ENCODE measurements at places on chromosomes 7 and 10.

- DNase-seq = no peak
These were observed 146.7 kb downstream of the CXCL12 start for GRCh38 chr10:44238212-44238611.

DNA sequence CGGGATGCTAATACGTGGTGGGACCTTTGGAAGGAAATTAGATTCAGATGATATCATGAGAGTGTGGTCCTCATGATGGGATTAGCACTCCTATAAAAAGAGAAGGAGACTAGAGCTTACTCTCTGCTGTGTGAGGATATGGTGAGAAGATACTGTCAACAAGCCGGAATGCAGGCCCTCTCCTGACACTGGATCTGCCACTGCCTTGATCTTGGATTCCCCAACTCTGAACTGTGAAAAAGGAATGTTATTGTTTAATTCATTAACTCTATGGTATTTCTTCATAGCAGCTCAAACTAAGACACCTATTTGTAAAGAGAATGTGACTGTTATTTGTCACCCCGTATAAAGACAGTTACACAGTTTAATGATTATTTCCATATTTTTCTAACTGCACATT, 1227.5 kb upstream of the C7orf33 start:
- no peak for DNase-seq

DNA sequence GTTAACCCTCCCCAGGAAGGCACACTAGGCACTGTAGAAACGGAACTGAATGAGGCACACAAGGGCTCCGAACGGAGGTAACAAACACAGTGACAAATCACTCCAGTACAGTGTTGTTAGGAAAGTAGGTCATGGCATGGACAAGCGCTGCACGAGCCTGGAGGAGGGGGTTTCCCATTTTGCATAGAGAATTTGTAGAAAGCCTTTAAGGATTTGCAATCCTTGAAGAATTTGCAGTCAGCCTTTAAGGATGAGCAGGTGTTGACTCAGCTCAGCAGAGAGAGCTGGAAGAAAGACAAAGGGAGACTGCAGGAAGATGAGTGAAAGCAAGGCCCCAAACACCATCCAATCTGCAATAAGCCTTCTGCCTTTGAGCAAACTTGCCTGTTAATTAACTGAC, 51.1 kb upstream of the PPP1R3C start:
- peak; percentile 61 for DNase-seq

GRCh38 chr7:2336626-2337299, 17.9 kb upstream of the EIF3B start:
- no peak for DNase-seq

DNA sequence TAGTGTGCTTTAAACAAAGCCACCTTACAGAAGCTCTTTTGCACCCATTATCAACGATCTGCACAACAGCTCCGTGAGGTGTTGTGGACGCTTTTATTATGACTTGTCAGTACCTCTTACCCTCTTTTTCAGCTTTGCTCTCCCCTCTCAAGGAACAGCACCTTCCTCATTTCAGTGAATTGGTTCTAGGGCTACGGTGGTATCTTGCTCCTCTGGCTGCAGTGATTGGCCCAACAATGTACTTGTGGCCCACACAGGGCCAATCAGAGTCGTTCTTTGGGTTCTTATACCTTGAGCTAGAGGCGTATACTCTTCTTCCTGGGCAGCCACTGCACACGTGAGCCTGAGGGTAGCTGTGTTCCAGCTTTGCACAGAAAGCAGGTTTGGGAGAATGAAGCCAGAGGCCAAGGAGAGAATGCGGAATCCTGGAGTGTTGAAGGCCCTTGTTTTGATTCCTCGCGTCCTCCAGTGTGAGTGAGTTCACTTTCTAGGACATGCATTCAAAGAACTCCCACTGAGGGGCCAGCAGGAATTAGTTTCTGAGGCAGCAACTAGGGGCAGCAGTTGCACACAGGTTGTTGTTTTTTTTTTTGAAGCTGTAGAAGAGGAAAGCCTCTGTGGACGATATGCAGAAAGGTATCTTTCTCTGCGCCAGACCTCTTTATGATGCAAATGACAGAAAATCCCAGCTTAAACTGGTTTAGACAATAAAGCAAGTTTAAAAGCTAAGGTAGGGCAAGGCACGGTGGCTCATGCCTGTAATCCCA, 49.8 kb upstream of the PDZD8 start:
- no peak for DNase-seq

DNA sequence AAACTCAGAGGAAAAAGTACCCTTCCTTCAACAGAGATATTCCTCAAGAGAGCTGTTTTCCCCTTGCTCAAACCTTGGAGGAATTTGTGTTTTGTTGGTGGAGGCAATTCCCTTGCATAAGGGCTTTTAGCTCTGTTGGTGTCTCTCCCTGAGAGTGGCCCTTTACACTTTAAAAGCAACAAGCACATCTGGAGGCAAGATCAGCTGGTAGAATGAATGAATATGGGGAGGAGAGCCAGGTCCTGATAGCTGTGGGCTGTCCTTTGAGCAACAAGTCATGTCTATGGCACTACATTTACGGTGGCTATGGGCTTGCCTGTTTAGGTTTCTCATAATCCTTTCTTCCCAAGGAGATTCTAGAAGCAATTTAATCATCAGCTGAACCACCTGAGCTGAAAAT, 384.0 kb downstream of the SORCS3 start:
- DNase-seq = no peak

DNA sequence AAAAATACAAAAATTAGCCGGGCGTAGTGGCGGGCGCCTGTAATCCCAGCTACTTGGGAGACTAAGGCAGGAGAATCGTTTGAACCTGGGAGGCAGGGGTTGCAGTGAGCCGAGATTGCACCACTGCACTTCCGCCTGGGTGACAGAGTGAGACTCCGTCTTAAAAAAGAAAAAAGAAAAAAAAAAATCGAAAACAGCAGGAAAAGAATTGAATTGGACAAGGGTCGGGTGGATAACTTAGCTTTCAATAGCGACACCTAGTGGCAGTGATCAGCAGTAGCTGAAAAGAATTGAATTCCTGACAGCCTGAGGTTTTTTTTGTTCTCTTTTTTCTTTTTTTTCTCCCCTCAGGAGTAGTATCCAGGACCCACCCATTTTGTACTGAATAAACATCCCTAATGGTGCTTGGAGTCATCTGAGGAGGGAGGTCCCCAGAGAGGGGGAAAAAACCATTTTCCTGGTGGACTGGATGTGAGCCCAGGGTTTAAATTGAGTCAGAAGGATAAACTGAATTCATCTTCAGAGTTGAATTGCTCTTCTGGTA, 55.1 kb downstream of the CYCS start:
- DNase-seq = peak; percentile 67

GRCh38 chr7:65459438-65459837, 85.8 kb downstream of the ZNF92 start:
- no peak for DNase-seq

GRCh38 chr7:4836206-4836661, 25.6 kb downstream of the PAPOLB start:
- DNase-seq = no peak

DNA sequence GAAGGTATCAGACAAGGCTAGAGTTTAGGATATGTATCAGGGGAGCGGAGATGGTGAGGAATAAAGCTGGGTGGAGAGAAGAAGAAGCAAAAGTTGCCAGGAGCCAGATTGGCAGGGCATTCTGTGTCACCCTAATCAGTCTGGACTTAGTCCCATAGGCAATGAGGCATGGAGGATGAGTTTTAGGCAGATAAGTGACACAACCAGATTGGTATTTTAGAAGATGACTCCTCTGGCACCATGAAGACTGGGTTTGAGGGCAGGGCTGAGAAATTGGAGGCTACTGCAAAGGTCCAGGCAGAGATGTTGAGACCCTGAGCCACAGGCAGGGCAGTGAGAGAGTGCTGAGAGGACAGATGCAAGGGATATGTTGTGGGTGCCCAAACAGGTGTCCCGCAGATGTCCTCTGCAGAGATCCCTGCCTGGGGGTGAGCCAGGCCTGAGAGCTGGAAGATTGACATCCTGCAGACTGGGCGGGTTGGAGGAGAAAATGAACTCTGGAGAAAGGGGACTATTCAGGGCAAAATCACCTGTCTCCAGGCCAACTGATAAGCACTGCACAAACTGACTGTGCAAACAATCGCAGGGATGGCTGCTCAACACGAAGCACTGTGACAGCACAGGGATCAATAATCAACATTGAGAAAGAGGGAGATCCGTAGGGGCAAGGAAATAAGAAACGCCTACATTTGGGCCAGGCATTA, 11.9 kb upstream of the HABP2 start:
- no peak for DNase-seq

GRCh38 chr10:49360271-49361177, 35.4 kb downstream of the DRGX start:
- DNase-seq = peak; percentile 39

DNA sequence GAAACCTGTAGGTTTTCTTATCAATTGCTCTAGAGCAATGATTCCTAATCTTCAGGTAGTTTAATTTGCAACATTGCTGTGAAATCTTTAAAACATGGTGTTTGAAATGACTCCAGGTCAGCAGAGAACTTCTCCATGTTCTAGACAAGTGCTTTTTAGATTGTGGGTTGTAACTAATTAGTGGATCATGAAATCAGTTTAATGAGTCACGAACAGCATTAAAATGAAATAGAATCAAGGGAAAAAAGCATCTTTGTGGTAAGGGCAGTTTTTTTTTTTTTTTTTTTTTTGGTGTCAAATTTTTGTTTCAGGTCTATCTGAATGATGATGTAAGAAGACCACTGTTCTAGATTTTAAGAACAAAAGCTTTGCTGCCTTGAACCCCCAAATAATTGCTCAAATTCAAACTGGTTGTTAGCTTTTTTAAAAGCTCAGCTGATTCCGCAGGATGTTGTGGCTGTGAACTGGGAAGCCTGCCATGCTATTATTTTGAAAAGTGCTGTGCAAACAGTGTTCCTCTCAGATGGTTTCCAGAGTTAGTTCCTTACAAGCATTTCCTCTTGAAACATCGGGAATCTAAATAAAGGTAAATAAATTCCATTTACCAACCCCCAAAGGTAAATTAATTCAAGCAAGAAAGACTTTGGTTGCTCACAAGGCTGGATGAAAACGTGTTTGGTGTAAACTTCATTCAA, 13.1 kb upstream of the PDK4 start:
- DNase-seq = peak; percentile 36

- DNase-seq = peak; percentile 37
These were observed 53.0 kb upstream of the MAGI2 start for GRCh38 chr7:79506481-79506880.

DNA sequence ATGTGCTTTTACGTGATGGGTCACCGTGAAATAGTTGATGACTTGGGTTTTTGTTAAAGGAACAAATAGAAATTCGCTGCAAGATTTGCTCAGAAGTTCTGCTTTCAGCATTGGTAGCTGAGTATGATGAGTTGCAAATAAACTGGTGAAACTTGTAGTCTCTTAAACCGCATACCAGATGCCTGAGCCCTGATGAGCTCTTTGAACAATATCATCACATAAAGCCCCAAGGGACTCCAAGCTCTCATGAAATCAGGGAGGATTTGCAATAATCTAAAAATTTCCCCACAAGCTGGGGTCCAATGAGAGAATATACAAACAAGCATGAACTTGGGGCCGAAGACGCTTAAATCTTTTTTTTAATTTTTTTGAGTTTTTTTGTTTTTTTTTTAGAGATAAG, 312.4 kb downstream of the CALN1 start:
- DNase-seq = no peak

DNA sequence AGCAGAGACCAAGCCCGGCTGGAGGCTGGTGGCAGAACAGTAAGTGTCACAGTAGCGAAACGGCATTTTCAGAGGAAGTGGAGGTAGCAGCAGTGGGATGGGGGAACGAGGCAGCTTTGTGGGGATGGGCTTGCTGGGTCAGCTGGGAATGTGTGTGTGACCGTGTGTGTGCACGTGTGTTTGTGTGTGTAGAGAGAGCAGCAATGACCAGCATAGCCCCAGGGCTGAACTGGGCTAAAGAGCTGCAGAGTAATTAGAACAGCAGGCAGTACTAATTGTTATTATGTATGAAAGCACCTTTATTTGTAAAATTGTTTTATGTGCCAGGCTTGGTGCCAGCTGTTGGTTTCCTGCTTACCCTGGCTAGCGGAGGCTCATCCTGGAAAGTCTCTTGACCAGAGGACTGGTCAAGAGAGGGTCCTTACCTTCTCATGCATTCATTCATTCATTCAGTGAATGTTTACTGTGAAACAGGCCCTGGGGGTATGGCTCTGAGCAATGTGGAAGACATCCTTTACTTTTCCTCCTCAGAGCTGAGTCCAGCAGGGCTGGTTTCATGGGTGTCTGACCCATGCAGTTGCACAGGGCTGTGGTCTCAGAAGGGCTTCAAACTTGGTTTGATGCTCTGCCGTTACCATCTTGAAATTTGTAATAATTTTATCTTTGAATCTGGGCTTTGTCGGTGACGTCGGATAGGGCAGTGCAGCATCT, 184.6 kb downstream of the SEC23IP start:
- DNase-seq = no peak

GRCh38 chr10:73772281-73773151, 9.3 kb upstream of the CHCHD1 start:
- peak; percentile 62 for DNase-seq

GRCh38 chr7:68828575-68828974, 769.7 kb upstream of the AUTS2 start:
- no peak for DNase-seq

DNA sequence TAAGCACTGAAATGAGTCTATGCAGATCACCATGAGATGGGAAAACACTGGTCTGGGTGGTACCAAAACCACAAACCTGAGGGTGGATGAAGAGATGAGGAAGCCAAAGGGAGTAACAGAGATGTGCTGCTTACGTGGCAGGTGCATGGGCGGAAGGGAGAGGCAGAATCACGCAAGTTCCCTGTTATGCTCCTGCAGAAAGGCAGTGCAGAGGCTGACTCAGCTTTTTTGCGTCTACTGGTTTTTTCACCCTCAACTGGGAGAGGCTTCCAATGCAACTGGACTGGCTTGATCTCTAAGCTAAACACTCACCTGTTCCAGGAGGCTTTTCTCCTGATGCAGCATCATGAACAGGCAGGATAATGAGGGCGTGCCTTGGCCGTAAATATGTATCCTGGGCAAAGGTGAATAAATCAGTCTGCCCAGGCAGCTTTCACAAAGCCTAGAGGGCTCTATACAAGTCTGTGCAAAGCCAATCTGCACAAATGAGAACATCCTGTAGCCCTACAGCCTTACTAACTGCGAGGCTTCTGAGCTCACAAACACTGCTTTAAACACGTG, 95.4 kb upstream of the AFAP1L2 start:
- no peak for DNase-seq

DNA sequence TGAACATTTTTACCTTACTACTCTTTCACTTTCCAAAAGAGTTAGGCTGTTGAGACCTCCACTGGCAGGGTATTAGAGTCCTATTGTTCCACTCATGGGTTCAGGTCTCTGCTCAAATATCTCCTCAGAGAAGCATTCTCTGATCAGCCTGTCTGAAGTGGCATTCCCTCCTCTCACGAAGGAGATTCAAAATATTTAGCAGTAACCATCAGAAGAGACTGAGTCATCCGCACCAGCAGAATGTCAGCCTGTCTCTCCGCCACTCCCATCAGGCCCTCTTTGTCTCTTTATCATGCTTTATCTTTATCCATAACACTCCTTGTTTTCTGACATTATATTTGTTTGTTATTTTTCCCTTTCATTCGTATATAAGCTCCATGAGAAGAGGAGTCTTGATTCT, 79.1 kb downstream of the AASS start:
- peak; percentile 20 for DNase-seq

GRCh38 chr7:42753367-42753766, 158.5 kb downstream of the C7orf25 start:
- no peak for DNase-seq

All from brain microvascular endothelial cell (primary cell).